Left lung (tissue), 14 donors: ENCODE measurements at places on chromosomes 3 and 15. TPM values are rescaled to one million over a fixed set of nuclear protein-coding genes. Genes with fewer than 3 reads are reported as not detected.

- no peak overlapping the region for H3K4me3 ChIP-seq
- no peaks in the 10 kb centered on the region for H3K27me3 ChIP-seq
- H3K36me3 ChIP-seq: no peaks in the 10 kb centered on the region
- H3K4me1 ChIP-seq: no peaks in the 10 kb centered on the region
Measured at GRCh38 chr3:17969985-17970568, 227.6 kb upstream of the TBC1D5 start.

DNA sequence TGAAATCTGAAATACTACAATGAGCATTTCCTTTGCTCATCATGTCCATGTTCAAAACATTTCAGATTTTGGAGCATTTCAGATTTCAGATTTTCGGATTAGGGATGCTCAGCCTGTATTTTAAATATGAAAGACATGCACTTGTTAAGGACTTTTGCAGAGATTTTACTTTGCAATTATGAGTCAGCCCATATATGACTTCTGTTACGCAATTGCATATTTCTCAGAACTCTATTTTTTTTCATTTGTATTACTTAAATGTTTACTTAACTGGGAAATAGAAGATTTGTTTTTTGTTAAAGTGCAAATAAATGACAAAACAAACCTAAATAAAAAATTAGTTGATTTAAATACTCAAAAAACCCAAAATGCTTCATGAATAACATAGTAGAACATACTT is 376.2 kb downstream of the ZBTB20 start:
- H3K36me3 ChIP-seq: no peaks in the 10 kb centered on the region
- H3K4me3 ChIP-seq: no peak overlapping the region
- no peaks in the 10 kb centered on the region for H3K4me1 ChIP-seq

DNA sequence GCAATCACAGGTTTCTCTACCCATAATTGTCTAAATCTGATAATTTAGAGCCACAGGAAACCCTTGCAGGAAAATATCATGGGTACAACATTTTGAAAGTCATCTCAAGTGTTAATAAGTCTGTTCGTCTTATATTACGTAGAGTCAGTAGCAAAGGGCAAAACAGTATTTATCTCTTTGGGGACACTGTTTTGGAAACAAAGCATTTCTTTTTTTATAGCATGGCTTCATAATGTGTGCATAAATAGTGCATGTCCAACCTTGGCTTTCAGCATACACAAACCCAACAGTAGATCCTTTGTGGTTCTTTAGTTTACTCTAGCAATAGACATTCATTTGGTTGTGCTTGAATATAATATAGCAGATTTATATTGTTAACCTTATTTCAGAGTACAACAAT is 24.0 kb downstream of the ST3GAL6 start:
- peaks cover 6% of the 10 kb centered on the region for H3K4me1 ChIP-seq
- peaks cover 28% of the 10 kb centered on the region for H3K36me3 ChIP-seq
- H3K4me3 ChIP-seq: no peak overlapping the region
- no peak for DNase-seq
- no peaks in the 10 kb centered on the region for H3K27me3 ChIP-seq

GRCh38 chr3:127053026-127053425 is 70.1 kb downstream of the PLXNA1 start:
- H3K36me3 ChIP-seq: no peaks in the 10 kb centered on the region
- no peaks in the 10 kb centered on the region for H3K4me1 ChIP-seq
- no peak overlapping the region for H3K4me3 ChIP-seq
- no peaks in the 10 kb centered on the region for H3K27me3 ChIP-seq

DNA sequence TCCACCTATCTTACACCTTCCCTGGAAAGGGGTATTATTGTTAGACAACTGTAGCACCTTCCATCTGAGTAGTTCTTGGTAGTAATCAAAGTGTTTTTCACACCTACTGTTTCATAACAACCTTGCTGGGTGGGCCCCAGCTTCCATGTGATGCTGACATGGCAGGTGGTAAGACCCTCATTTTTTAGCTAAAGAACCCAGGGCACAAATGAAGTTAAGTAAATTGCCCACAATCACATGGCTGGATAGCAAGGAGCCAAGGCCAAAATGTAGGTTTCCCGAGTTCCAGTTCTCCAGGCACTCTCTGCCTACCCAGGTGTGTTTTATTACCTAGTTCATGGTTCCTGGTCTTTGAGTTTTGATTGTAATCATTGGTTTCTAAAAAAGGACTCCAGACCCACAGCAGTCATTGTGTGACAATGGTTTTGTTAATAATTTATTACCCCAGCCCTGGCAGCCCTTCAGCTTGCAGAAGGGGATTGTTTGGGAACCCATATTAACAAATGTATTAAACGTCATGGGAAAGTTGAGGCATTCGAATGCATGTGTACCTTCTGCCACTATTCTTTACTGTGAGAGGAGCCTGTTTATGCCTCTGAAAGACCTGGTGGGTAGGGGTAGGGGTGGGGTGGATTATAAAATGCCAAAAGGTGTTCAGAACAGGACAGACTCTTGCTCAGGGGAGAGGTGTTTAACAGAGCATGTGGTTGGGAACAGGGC is 222.2 kb upstream of the BHLHE40 start:
- DNase-seq: no peak
- peaks cover 26% of the 10 kb centered on the region for H3K4me1 ChIP-seq
- no peaks in the 10 kb centered on the region for H3K36me3 ChIP-seq

The POU1F1 gene
- not detected for total RNA-seq

The NRROS gene
- total RNA-seq: 21.8 TPM
